Large intestine (tissue), 12 donors: ENCODE measurements at places on chromosomes 5 and 9. TPM values are rescaled to one million over a fixed set of nuclear protein-coding genes. Genes with fewer than 3 reads are reported as not detected.

Gene SPATA31C1
- 0.18 TPM for polyA plus RNA-seq

Gene SLC45A2
- polyA plus RNA-seq = 0.12 TPM

Gene LCN15
- 14.0 TPM for polyA plus RNA-seq

DNA sequence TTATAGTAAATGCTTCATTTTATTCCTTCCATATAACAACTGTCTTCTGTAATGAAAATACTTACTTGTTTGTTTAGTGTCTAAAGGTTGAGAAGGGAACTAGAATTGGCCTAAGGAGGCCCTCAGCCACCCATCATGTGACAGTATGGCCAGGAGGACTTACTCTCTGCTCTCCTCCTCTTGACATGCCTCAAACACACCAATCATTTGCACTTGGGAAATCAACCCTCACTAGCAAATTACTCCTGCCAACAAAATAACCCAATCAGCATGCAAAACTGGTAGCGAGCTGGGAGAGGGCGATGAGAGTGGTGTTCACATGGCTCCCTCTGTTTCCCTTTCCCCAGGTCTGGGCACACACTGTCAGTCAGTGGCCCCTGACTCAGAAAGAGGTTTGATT is 58.6 kb upstream of the MEF2C start:
- no peak for DNase-seq
- no peak overlapping the region for H3K4me3 ChIP-seq
- H3K36me3 ChIP-seq = no peaks in the 10 kb centered on the region
- no peaks in the 10 kb centered on the region for H3K4me1 ChIP-seq

DNA sequence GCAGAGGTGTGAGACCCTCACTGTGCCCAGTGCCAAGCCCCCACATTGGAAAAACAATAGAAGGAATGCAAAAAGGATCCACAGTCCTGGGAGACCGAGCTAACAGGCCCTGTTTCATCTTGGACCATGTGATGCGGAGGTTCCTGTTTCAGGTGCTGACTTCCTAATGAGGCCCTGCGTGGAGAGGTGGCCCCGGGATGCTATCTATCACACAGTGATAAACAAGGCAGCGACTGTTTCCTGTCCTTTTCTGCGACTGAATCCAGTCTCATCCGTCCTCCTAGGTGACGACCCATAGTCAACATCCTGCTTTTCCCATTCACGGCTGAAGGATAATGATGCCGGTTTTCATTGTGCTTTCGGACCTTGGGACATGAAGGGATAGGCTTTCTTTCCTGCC is 56.4 kb upstream of the BOD1 start:
- H3K27me3 ChIP-seq = no peaks in the 10 kb centered on the region
- no peak for DNase-seq
- H3K4me1 ChIP-seq = peaks cover 38% of the 10 kb centered on the region
- H3K27ac ChIP-seq = peak overlapping the region; percentile 78
